ENCODE measurements at places on chromosomes 6 and 20.

- DNase-seq: peak; percentile 87
Observed at GRCh38 chr6:166005944-166006899, 161.4 kb downstream of the TBXT start.

- DNase-seq: no peak
Observed at GRCh38 chr6:87126501-87126900, 28.9 kb upstream of the ZNF292 start.

DNA sequence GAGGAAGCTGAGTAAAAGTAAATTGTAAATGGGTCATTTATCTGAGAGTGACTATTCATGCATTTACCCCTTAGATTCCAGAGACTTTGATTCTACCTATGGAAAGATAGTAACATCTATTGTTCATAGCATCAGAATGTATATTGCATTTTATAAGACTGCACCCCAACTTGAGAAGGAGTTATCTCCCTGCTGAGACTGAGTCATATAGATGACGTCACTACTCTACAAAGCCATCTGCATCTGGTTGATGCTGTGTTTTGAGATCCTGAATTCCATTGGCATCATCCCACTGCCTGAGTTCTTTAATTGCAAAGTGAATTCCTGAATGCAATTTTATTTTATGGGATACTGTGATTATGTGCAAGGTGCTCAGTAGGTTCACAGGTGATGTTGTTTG, 444.0 kb upstream of the SLC35B3 start:
- DNase-seq: peak; percentile 7

DNA sequence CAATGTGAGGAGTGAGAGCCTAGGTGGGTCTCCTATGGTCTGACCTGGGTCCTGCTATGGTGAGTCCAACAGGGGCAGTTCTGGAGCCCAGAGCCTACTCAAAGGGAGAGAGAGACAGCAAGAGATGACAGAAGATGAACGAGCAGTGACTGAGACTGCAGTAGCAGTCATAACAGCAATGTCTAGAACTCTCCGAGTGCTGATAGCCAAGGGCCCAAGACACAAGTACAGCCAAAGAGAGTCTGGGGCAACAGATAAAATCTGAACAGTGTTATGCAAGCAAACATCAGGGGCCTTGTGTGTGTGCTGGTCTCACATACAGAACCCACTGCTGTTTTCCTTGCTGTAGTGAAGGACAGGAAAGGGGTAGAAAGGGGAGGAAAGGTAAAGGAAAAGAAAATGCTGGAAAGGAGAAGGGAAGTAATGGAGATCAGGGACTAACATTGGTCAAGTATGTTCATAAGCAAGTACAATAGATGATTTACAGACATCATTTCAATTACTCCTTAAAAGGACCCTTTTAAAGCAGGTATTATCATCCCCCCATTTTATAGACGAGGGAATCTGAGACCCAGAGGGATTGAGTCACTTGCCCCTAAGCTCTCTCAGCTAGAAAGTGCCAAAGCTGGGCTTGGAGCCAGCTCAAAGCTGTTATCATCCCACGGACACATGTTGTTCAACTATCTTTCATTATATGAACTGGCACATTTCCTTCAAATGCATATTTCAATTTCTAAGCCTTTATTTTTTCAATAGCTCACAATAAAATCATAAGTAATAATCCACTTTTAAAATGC, 182.3 kb upstream of the RAB32 start:
- peak; percentile 34 for DNase-seq

GRCh38 chr6:51025082-51025777, 206.6 kb downstream of the TFAP2B start:
- peak; percentile 77 for DNase-seq

- DNase-seq: no peak
Observed at GRCh38 chr20:22207280-22207679, 377.1 kb downstream of the FOXA2 start.

DNA sequence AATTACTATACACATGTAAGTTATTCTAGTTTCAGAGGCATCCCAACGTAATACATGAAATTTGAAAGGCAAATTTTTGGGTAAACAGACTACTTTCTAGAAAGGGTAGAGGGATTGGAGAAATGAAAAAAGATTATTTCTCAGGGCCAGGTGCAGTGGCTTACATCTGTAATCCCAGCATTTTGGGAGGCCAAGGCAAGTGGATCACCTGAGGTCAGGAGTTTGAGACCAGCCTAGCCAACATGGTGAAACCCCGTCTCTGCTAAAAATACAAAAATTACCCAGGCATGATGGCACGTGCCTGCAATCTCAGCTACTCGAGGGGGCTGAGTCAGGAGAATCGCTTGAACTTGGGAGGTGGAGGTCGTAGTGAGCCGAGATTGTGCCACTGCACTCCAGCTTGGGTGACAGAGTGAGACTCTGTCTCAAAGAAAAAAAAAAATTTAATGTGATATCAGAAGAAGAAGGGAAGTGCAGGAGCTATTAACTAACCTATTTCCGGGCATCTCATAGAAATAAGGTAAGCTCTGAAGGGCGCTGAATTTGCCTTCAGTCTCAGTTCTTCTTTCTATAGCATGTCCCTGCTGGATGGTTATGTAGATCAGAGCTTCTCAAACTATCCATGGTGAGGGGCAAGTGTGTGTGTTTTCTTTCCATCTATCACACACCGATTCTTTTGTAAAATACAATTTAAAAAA, 100.3 kb upstream of the MTHFD1L start:
- DNase-seq: no peak

DNA sequence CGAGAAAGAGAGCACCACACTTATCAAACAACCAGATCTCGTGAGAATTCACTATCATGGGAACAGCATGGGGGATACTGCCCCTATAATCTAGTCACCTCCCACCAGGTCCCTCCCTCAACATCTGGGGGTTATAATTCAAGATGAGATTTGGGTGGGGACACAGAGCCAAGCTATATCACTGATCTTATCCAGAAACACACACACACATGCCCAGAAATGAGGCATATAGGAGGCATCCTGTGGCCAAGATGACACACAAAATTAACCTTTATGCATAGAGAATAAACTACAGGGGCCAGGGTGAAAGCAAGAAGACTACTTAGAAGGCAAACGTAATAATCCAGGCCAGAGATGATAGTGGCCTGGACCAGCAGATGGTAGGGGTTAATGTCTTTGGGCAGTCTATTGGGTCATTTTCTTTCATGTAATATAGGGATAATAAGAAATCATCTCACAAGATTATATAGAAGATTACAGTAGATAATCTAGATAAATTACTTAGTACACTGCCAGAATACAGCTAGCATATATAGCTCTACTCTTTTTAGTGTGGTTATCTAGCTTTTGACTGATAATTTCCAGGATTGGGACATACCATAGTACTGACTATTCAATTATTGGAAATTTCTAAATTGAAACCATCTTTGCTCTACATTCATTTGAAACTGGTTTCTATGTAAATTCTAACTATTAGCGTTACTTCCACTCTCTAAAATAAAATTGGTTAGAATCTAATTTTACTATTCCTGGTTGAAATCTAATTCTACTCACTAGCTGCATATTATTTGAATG, 20.0 kb downstream of the RNF144B start:
- DNase-seq: peak; percentile 80

DNA sequence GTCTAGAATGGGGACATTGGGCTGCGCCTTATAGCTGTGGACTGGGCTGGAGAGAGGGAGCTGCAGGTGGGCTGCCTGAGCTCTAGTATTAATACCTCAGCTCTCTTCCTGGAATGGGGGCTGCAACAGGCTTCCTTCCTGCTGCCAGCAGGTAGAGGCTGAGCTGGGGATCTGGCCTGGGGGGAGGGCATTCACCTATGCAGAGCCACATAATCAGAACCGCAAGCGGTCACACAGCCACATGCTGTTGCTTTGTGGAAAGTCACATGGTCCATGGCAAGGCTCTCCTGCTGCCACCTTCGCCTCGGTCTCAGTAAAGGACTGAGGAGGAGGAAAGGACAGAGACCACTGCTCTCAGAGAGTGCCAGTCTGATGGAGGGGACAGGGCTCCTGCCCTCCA, 35.7 kb downstream of the ITPR3 start:
- DNase-seq: no peak

GRCh38 chr6:13863699-13864155, 49.4 kb upstream of the MCUR1 start:
- DNase-seq: peak; percentile 21

GRCh38 chr6:63554782-63555181, 17.5 kb upstream of the LOC128125822 start:
- DNase-seq: no peak

- no peak for DNase-seq
Observed at GRCh38 chr6:167113935-167114910, 8.7 kb upstream of the CCR6 start.

DNA sequence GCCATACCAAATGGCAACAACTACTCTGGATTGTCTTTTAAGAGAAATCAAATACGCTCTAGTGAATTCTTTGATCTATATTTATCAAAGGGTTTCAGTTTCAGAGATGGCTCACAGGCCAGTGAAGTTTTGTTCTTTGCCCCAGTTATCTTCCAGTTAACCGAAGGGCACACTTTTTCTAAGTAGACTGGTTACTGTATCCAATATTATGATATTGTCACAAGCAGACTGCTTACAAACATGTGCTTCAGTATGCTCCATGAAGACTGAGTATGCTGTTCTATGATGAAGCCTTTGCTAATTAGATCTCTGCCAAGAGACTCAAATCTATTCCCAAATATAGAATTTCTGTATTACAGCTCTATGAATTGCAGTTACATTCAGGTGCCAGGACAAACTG, 181.1 kb downstream of the REV3L start:
- no peak for DNase-seq

- DNase-seq: peak; percentile 60
Observed at GRCh38 chr6:39961178-39961577, 26.9 kb upstream of the MOCS1 start.

- DNase-seq: no peak
Observed at GRCh38 chr6:113039005-113039404, 691.9 kb downstream of the RFPL4B start.

DNA sequence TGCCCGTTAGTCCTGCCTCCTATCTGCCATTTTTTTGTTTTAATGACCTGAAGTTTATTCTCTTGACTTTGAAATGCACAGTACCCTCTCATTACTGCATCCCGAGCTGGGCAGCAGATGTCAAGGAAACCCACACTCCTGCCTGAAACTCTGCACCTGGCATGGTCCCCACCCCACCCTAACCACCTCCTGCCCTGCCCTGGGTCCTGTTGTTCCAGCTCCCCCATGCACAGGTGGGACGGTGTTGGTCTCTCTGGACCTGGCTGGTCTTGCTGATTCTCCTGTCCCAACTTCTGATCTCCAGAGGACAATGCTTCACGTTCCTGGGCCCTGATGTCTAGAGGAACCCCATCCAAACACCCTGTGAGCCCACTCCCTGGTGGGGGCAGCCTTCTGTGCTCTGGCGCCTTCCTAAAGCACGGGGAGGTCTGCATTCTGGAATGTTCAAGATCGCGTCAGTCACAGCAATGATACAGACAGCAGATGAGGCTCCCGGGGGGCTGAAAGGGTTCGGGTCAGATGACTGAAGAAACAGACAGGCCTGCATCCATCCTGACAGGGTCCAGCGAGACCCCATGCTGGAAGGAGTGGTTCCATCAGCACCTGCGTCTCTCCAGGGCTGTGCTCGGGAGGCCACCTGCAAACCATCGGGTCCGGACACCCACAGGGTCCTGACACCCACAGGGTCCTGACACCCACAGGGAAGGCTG, 73.6 kb downstream of the ERMARD start:
- DNase-seq: no peak

GRCh38 chr6:27479319-27480182, 6.6 kb upstream of the ZNF184 start:
- peak; percentile 95 for DNase-seq

DNA sequence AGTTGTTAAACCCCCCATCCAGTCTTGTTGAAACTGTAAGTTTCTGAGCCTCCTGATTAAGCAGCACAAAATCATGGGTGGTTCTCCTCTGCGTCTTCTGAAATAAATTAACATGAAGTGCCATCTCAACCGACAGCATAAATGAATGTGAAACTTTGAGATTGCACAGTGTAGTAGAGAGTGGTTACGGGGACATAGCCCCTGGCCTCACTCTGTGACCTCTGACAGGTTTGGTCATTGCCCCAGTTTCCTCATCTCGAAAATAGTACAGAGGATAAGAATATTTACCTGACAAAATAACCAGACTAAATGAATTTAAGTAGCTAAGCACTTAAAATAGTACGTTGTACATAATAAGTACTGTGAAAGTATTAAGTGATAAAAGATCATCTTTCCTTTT, 19.1 kb downstream of the NKX2-4 start:
- no peak for DNase-seq

- peak; percentile 77 for DNase-seq
Observed at GRCh38 chr6:14354919-14355572, 237.5 kb downstream of the CD83 start.

DNA sequence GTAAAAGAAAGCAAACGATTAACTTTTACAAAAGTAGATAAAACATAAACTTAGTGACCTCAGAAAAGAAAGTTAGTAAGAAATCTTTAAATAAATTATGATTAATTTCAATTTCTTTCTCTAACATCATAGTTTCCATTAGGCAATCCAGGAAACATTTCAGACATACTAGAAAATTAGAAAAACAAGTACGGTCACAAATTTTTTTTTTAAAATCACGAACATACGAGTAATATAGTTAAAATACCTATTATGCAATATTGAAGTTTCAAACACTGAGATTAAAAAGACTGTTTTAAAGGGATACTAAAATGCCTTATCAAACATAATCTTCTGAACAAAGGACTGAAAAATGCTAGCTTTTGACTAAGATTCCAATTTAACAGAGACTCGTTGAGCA, 26.2 kb downstream of the NOL7 start:
- no peak for DNase-seq

DNA sequence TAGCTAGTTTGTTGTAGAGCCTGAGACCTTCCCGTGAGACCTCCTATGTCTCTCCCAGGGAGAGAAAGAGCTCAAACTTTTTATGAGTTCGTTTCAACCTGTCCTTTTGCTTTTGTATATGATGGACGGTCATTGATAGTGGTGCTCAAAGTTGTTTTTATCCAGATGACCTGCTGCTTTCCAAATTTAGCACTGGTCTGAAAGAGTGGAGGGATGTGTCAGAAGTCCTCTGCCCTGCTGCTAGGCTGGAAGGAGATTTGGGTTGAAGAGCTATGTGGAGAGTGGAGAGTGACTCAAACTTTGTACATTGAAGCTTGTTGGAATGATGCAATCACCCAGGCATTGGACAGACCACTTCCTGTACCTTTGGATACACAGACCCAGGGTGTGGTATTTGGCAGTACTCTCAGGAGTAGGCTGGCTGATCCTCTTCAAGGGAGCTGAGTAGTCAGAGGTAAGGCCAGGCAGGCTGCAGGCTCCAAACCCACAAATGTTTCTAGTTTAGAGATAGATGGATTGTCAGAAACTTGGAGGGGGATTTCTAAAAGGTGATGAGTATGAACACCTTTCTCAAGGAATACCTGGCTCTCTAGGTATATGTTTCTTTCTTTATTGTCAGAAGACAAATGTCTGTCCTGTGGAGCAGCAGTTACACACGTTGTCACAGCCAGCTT, 49.4 kb upstream of the RREB1 start:
- peak; percentile 97 for DNase-seq

- DNase-seq: no peak
Observed at GRCh38 chr6:39225543-39225942, 3.7 kb downstream of the KCNK5 start.

Data from ELR (cell line).